Fibroblast of mammary gland (primary cell): ENCODE measurements at places on chromosomes 5 and 9.
A peak's percentile ranks its signal among the peaks of the same experiment; 100 is the strongest.

DNA sequence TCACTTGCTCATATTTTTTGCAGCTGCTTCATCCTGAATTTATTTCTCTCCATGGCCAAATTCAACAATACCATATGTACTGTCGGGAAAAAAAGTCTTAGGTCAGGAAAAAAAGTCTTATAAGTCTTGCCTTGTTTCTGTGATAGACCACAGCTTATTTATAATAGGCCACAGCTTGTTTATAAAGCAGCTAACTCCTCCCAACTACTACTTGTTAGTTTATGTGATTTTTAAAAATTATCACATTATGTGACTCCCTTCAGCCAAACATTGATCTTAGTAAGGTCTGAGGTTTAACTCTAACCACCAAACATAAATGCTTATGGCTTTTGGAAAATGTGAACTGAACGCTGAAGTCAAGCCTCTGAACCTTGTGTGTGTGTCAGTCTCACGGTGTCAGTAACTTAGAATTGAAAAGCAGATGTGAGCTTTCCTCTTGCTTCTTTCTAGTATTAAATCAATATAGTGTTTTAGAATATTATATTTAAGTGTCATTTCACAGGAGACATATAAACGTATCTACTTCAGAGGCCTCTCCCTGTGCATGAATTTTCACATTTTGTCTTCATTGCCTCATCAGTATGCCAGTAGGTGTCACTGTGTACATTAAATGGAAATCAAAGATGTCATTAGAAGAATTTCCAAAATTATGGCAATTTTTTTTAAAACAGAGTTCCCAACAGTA, 51.3 kb downstream of the SNX24 start:
- DNase-seq: peak; percentile 40

- DNase-seq: no peak
Measured at GRCh38 chr9:137488327-137488653, 29.2 kb upstream of the NSMF start.

- peak; percentile 50 for DNase-seq
Measured at GRCh38 chr5:127076315-127077129, 3.2 kb upstream of the C5orf63 start.

- peak; percentile 2 for DNase-seq
Measured at GRCh38 chr9:80285326-80285725, 713.6 kb downstream of the TLE4 start.

DNA sequence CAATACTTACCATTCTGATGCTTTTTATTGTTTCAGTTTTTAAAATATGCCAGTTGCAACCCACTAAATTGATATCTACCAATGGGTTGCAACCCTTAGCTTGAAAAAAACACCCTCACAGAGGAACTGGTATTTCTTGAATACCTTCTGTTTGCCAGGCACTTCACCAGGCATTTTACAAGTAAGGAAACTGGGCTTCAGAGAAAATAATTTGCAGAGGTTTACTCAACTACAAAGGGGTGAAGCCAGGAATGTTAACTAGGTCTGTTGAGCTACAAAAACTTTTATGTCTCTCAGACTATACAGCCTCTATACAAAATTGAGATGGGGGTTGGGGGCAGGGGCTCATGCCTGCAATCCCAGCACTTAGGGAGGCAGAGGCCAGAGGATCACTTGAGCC, 65.0 kb downstream of the STX17 start:
- no peak for DNase-seq

DNA sequence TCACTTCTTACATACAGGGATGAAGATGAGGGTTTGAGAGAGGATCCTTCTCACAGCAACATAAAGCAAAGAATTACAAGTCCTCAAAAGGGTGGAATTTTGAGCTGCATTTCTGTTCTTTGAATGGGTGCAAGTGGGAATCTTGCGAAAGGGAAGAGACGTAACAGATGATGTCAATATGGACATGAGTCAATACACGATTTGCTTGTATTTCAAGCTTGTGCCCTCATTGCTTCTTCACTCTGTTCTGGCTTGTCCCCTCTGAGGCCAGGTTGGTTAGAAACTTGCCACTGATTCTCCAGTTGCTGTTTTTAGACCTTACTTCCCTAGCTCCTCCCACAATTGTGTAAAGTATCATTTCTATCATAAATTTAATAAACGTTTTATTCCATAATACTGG, 104.8 kb upstream of the CLINT1 start:
- DNase-seq: peak; percentile 31

DNA sequence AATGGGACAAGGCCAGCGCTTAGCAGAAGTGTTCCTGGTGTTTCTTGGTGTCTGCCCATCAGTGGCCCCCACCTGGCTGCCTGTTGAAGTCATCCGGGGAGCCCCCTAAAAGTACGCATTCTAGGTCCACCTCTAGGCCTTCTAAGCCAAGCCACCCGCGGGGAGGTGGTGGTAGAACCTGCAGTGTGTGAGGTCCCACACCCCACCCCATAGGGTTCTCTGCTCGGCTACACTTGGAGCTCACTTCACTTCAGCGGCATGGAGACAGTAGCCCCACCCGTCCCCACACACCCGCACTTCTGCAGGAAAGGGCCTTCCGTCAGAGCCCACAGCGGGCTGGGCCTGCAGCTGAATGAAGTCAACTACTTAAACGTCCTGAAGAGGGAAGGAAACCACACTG, 29.6 kb upstream of the FCN2 start:
- no peak for DNase-seq

GRCh38 chr5:142320851-142321560, 3.8 kb downstream of the SPRY4 start:
- no peak for DNase-seq

GRCh38 chr9:105693435-105694189, 729 bp upstream of the TMEM38B start:
- no peak for DNase-seq

DNA sequence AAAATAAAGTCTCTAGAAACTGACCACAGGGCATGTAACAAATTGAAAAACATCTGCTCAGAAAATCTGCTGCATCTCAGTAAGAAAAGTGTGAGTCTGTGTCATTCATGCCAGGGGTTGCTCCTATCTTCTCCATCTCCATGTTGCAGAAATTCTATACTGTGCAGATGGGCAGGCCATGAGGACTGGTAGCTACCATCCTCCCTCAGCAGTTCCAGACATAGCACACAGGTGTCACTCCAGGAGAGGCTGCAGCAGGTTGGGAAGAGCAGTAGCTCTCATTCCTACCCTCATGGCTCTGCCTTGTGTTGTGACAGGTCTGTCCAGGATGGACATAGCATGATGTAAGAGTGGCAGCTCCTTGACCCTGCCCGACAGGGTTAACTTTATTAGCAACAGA, 173.4 kb downstream of the NDUFS4 start:
- DNase-seq: no peak

DNA sequence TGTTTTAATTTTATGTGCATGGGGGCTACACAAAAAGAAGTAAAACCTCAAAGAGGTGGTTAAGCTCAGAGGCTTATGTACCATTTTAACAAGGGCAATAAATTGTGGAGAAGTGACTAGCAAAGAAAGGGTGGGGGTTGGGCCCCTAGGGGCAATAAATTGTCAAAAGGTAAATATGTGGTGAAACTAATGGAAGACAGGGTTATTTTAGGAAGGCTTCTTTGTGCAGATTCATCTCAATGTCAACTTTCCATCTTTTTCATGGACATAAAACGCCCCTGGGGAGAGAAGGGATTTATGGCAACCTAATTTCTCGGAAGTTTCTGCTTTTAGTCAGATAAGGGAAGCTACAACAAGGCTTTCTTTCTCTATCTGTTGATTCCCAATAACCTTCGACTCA, 42.5 kb upstream of the GOLM1 start:
- DNase-seq: no peak

DNA sequence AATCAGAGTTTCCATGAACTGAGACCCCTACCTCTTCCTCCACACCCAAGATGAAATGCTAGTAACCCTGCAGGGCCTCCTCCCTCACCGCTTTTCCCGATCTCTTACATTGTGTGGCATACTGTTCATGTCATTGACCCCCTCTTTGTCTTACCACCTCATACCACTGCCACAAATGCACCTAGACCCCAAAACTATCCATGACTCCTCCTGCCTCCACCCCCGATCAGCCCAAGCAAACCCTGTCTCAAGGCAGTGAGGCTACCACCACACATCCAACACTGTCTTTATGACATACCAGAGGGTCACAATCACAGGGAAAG, 55.7 kb downstream of the PLAC8L1 start:
- no peak for DNase-seq
